ENCODE measurements at places on chromosomes 4 and X.

DNA sequence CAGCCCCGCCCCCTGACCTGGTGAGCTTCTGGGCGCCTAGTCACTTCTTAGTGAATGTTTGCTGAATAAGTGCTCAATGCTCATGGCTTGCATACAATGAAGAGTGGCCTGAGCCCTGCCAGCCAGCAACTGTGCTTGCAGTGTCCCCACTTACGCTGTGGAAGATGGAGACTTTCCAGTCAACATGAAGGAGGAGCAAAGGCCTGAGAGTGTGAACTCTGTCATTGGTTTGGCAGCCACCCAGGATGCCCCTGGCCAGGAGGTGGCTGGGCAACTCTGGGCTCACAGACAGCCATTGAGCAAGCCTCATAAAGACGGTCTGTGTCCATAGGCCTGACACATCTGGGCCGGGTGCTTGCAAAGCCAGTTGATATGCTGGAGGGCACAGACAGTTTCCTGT is 72.1 kb upstream of the MAMLD1 start:
- DNase-seq: no peak

DNA sequence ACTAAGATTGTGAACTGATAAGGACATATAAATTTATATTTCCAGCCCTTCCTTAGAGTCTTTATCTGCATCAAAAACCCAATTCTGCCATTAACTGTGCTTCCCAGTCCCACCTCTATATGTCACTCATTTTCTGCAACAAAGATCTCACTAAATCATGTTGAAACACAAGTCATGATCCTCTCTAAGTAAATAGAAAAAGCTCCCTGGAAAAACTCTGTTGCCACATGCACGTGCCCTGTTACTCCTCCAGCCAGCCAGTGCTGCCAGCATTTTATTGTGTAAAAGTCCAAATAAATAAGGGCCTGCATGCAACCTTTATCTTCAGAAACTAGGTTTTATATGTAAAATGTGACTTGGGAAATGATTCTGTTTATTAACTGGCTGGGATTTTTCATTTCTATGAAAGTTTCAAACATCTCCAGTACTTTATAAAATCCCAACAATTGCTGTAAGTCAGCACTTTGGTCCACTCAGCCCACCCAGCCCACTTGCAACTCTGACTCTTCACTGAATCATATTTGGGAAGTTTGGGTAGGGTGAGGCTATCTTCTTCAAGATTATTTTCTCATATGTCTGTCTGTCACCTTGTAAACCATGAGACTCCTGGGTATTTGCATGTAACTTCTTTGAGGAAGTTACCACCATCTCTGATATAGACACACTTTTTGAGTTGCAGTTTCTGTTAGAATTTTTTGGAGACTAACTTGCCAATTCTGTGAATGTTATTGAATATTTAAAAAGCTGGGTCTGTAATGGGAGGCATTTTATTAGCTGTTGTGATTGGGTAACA is 40.0 kb upstream of the SMARCA5 start:
- DNase-seq: no peak

DNA sequence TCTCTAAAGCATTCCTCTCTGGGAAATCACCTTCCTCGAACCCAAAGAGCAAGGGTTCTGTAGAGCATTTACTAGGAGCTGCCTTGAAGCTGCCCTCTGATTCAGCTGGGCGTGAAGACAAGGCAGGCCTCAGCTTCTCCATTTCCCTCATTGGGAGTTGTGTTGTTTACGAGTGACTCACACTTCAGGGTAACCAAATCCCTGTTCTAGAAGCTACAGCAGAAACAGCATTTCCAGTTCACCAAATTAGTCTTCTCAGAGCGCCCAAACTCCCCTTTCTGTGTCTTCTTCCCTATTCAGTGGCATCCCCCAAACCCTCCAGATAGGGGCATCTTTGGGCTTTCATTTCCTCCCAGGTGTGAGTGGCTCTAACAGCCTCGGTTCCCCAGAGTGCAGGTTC is 863 bp upstream of the XPNPEP2 start:
- no peak for DNase-seq

DNA sequence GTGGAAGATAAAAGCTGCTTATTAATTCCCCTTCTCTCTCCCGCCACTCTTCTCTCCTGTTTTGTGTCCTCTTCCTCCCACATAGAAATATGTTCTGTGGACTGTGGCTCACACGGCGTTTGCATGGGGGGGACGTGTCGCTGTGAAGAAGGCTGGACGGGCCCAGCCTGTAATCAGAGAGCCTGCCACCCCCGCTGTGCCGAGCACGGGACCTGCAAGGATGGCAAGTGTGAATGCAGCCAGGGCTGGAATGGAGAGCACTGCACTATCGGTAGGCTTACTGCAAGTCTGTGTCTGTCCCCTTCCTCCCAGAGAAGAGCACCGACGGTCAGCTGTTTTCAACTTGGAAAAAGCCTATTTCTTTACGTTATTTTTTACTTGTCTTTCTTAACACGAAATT is 229.1 kb downstream of the DCTD start:
- no peak for DNase-seq

DNA sequence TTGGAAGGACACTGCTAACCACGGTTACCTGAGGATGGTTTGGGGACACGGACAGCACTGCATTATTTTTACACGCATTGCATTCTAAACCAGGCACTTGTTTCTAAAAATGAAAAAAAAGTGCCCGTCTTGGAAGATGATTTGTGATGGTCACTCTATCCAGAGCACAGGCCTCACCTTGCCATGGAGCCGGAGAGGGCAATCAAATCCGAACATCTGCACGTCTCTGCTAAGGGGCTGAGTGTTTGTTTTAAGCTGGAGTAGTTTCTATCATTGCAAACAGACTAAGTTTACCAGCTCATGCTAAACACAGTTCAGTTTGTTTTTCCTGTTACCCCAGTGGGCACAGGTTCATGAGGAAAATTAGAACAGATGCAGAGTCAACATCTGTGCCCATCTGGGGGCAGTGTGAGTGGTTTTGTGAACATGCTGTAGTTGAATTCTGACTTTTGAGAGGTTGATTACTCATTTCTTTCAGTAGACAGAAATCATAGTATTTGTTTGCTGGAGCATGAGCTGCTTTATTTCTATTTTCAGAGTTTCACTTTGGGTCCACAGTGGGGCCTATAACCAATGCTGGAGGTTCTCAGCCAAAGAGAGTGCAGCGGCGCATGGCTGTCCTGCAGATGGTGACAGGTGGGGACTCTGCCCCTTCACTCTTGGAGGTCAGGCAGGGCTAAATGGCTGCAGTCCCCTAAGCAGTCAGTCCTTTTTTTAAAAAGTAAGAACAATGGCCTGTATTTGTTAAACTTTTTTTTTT is 65.4 kb upstream of the ENPP6 start:
- DNase-seq: no peak

GRCh38 chr4:86472377-86473019 is 112.6 kb upstream of the MAPK10 start:
- no peak for DNase-seq

- DNase-seq: no peak
Measured at GRCh38 chrX:106168107-106168506, at the start of gene PWWP3B. Gene PWWP3B, plus strand, starts transcription at chrX:106168305. Its CDS starts 37,128 bp downstream, at chrX:106205433.

- DNase-seq: no peak
Measured at GRCh38 chr4:165201806-165202205, 5.6 kb upstream of the KLHL2 start.

DNA sequence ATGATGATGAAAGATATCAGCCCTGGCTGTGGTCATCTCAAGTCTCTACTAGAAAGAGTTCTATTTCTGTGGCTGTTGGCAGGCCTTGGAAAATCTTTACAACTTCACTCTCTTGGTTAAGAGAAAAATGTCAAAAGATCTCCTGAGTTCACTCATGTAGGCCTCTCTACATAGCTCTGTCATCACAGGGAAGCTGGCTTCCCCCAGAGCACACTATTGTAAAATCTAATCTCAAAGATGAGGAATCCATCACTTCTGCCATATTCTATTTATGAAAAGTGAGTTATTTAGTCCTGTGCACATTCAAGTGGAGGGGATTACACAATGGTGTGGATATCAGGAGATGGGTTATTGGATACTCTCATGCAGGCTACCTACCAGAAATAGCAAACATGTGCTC is 388.4 kb upstream of the HS3ST1 start:
- no peak for DNase-seq

Measured in activated T-helper 9 cell treated with anti-CD3 and anti-CD28 coated beads, Interleukin-2, amount 50 U/mL, for 16 hours (primary cell).